NCI-H2107 (cell line): ENCODE measurements at places on chromosomes 11 and 22.

DNA sequence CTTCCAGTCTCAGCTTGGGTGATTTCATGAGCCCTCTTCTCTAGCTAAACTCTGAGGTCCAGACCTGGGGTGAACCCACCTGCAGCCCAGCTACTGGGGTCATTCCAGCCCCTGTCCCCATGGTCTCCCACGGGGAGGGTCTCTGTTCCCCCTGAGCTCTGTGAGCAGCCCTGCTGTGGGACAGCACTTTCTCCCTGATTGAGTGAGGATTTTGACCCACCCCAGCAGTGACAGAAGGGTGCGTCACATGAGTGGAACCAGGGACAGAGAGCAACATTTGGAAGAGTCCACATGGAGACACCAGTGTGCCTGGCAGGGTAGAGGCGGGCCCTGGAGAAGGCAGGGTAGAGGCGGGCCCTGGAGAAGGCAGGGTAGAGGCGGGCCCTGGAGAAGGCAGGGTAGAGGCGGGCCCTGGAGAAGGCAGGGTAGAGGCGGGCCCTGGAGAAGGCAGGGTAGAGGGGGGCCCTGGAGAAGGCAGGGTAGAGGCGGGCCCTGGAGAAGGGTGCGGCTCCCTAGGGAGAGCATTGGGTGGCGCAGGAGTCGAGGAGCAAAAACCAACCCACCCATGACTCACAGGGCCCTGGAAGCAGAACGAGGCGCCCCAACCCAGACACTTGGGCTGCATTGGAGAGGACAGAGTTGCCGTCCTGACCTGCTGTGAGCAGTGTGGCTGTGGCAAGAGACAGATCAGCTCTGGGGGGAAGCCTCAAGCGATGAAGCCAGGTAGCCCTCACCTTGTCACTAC lies 227.7 kb upstream of the B3GAT1 start:
- no peak for DNase-seq

- DNase-seq, result no peak
These were observed 1054.3 kb upstream of the TENM4 start for GRCh38 chr11:80495116-80495515.

DNA sequence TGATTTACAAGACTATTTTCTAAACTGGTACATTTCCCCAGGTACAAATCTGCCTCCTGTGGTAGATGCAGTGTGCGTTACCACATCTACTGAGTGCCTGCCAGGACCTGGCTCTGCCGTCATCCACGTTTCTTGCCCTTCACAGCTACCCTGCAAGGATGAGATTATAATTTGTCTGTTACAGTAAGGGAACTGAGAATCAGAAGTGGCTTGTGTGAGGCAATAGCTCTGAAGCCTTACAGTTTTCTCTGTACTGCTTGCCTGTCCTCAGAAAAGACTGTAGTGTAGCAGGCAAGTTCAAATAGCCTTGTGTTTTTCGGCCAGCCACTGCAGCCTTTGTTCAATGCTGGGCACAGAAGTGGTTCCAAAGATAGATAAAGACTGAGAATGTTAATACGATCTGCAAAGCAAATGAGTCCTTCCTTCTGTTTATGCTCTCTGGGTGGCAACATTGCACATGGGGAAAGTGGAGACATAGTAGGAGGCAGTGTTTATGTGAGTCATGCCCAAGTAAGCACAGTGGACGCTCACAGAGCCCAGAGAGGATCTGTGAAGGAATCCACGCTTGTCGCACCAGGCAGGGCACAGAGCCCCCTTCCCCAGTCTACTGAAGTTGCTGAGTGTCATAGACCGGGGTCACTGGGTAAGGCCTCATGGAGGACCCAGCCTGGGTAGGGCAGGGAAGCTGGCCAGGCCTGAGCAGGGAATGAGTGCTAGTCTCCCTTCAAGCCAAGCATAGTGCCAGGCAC lies 49.1 kb downstream of the MICAL2 start:
- DNase-seq, result no peak

DNA sequence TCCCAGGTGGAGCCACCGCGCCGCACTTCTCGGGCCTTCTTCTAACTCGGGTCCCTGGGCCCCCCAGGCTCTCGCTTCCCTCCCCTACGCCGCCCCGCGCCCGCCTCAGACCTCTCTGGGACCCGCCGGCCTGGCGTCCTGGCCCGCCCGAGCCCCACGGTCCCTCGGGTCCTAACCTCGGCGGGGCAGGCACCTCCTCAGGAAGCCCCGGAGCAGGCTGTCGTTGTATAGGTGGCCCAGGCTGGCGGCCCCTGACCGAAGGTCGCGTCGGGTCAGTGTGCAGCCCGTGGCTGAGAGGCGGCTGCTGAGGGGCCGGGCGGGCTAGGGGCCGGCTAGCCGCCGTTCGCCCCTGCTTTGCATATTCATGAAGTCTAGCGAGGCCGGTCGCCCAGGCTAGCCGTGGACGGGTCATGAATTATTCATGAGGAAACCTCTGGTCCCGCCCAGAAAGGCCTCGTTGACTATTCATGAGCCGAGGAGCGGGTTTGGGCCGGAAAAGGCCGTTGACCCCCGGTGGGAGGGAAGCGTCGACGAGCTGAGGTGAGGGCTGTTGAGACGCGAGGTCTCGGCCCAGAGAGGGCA lies at the start of gene HORMAD2:
Gene HORMAD2, plus strand, starts transcription at position 513 of the 582 bp plus-strand sequence. CDS start 13,489 bp downstream, outside the sequence.
- no peak for DNase-seq

GRCh38 chr11:130580891-130581492 lies 132.5 kb downstream of the ADAMTS15 start:
- no peak for DNase-seq

DNA sequence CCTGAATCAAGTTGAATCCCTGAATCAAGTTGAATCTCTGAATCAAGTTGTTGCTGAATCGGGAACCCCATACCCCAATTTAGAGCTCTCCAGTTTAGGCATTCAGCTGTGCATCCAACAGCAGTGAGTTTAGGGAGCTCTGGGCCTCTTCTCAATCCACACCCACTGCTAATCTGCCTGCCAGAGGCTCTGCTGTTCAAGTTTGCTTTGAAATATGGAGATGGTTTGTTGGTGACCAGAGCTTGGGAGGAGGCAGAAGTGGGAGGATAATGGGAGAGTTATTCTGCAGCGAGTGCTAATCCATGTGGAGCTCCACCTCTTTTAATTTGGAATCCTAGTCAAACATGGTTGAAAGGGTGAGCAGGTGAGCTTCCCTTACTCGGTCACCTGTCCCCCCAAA lies 22.4 kb downstream of the EHF start:
- no peak for DNase-seq
